ENCODE measurements at places on chromosomes 7 and 10.

DNA sequence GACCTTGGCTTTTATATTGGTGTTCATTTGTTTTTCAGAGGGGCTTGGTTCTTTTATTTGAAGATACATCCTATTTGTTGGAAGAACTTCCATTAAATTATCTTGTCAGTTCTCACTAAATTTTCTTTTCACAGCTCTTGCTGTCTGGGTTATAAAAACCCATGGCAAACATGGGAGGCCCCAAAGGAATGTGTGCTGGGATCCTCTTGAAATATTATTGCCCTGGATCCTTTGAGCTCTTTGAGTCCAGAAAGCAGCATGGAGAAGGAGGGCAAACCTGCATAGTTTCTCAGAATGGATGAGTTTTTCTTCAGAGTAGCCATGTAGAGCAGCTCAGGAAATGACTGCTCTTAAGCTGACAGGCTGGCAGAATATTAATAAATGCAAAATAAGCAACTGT, 187.4 kb downstream of the CTTNBP2 start:
- ATAC-seq = no peak

GRCh38 chr10:15316145-15316544, 54.9 kb downstream of the FAM171A1 start:
- no peak for ATAC-seq

- ATAC-seq = no peak
Observed at GRCh38 chr10:61159253-61159652, 215.3 kb upstream of the RHOBTB1 start.

DNA sequence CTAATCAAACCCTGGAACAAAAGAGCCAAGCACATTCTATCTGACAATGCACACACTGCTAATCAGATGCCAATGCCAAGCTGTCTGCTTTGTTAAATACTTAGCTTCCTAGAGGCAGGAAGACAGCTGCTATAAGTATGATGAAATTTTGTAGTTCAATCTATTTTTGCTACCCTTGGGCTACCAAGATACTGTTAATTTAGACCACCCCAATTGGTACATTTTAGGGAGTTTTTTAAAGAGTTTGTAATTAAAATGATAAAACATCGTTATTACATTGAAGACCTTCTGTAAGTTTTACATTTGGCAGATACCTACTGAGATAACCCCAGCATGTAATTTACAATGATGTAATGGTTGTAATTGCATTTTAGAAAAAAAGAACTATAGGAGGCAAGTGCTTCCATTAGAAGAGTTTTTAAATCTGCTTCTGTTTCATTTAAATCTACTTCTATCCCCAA, 268.5 kb downstream of the ADK start:
- no peak for ATAC-seq

DNA sequence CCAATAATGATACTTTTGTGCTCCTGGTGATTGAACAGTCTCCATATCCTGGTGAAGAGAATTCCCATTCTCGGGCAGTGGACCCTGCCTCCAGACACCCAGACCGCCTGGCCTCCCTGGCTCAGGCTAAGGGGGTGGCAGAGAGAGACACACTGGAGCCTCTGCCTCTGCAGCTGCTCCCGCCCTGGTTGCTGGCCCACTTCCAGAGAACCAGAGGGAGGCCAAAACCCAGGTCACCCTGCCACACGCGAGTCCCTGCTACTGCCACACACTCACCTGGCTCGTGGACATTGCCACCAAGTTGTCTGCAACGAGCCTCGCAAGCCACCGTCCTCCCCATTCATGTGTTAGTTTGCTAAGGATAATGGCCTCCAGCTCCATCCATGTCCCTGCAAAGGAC, 221.8 kb downstream of the HPSE2 start:
- no peak for ATAC-seq

- ATAC-seq = no peak
Observed at GRCh38 chr7:114264023-114264422, 150.6 kb upstream of the FOXP2 start.

- no peak for ATAC-seq
Observed at GRCh38 chr7:114806590-114807162, 115.2 kb upstream of the MDFIC start.

DNA sequence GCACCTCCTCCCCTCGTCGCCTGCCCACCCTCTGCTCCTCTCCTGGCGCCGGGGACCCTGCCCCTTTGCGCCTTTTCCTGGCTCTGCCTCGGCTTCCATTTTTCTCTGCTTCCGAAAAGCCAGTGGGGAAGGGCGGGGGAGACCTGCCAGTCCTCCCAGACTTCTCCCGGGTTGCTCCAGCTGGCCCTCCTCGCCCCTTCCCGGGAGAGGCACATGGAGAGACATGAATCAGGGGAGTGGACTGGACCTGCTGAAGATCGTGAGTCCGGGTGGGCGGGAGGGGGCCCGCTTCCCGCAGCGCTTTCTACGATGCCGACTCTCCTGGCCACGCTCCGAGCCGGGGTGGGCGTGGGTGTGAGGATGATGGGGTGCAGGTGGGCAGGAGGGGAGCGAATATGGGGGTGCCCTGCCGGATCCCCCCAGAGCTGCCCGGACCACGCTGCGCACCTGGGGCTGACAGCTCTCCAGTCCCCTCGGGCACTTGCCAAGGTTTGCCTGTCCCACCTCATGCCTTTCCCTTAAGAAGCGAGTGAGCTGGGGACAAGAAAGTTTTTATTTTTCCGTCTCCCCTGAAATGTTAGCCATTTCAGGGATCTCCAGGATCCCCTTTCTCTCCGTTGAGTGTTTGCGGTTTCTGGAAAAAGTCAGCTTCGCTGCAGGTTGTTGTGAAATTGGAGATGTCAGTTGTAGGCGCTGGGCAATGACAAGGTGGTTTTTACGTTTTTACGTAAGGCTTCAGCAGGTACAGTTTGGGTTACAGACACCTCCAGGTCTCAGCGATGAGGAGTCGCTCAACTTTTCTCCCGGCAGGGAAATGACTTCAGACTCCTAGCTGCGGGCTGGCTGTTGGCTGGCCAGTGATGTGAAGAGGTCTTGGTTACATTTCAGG, 977 bp downstream of the CACNB2 start:
- no peak for ATAC-seq

- peak; percentile 84 for ATAC-seq
Observed at GRCh38 chr10:114304571-114305421, 65.7 kb downstream of the VWA2 start.

GRCh38 chr10:100878291-100878910, 34.4 kb upstream of the SLF2 start:
- peak; percentile 62 for ATAC-seq

- no peak for ATAC-seq
Observed at GRCh38 chr10:80755893-80756292, 218.2 kb downstream of the SH2D4B start.

GRCh38 chr10:124653811-124654651, 90.1 kb downstream of the FAM53B start:
- no peak for ATAC-seq

- ATAC-seq = no peak
Observed at GRCh38 chr7:28609608-28610007, 197.3 kb downstream of the CREB5 start.

DNA sequence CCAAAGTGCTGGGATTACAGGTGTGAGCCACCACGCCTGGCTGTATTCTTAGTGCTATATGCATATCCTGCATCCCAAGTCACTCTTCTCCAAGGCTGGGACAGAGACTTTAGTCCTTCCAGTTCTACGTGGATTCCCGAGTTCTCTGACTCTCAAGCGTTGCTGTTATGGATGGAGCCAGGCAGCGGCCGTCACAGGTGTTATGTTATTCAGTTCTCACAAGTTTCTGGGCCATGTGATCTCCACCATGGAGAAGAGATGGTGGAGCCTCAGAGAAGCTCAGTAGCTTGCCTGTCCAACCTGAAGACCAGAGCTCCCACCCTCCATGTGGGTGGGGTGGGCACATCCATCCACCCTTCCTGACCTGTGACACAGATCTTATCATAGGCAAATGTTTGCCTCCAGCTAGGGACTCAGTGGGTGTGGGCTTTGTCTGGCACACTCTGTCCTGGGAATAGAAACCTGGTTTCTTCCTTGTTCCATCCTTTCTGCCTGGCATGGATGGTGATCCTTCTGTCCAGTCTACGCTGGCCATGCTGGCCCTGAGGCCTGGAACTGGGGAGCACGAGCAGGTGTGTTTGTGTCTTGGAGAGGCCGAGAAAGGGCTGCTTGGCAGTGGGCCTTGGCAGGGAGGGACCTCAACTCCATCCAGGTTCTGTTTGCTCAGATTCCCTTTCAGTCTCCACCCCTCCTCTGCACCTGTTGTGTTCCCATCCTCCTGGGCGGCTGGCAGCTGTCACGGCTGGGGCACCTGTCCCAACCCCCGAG, 55.3 kb downstream of the NEURL1 start:
- ATAC-seq = no peak

DNA sequence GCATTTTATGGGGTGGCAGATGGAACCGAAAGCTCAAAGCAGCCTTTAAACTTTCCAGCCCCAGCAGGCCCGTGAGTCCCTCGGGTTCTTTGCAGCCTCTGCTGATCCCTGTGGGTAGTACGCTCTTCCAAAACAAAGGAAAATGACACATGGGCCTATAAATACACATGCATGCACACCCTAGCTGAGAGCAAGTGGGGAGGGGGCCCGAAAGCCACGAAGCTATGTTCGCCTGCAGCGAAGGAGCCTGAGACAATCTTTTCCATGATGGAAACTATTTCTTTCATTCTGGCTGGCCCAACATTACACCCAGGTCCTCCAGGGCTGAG, 32.2 kb downstream of the CALML5 start:
- no peak for ATAC-seq

GRCh38 chr10:132144086-132144485, 42.7 kb upstream of the DPYSL4 start:
- ATAC-seq = no peak

DNA sequence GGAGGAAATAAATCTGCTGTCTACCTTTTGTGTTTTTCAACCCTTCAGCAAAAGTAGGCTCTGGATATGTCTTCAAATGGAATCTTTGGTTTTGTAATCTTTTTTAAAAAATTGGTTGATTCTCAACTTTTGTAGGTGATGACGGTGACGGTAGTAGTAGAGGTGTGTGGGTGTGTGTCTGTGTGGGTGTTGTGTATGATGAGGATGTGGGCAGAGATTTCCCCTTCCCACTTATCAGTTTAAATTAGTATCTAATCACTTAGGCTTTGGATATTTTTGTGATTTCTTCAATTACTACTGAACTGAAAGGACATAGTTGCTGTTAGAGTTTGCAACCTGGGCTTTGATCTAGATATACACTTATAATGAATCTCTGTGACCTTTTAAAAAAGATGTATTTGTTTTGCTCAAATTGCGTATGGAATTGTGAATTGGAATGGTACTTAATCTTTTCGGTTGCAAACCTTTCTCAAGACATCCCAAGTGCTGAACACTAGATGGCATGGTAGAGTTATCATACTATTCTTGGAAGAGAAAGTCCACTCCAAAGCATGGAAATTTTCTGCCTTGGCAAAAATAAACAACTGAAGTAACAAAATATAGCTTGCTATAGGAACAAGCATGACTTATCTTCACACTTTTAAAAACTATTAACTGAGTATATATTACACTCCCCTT, 51.9 kb upstream of the A1CF start:
- ATAC-seq = no peak

DNA sequence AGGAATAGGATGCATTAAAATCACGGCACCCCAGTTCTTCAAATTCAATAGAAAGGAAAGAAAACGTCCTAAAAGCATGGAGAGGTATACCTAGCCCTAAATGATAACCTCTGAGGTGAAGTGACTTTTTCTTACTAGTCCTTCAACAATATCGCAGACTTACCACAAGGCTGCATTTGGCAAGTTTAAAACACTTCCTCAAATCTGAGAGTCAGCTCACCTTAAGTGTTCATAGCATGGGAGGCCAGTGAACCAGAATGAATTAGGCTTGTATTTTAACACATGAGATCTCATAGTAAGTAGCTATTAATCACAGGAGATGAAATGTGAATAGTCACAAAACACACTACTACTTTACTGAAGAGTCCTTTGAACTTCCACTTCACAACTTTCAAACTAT, 124.2 kb downstream of the RNF32 start:
- no peak for ATAC-seq

DNA sequence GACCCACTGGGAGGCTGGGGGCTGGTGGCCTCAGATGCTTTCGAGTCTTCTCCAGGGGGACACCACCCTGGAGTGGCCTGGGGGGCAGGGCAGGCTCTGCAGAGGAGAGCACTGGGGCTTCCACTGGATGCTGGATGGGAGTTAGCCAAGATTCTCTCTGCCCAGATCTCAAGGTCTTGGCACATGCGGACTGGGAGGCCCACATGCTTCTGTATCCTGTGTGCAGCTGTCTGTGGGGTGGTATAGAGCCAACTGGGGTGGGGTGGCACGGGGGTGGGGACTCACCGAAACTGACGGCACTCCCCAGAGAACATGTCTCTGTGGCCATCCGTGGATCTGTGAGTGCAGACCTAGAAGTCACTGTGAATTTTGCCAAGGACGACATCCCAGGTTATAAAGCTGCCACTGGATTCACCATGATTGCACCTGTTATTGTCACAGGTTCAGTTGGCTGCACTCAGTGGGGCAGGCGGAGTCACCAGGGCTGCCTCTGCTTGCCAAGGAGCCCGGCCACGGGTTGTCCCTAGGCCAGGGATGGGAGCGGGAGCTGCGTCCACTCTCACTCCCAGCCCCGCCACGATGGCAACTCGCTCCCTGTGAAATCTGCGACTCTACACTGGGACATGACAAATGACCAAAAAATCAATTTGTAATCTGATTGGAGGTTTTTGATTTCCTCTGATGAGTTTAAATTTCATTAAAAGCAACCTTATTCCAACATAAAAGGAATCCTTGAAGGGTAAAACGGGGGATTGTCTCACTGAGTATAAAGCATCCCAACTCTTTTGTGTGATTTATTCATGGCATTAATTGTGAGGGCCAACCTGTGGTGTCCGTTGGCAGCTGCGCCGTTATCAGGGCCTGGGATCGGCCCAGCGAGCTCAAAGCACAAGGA, 131.3 kb downstream of the EBF3 start:
- ATAC-seq = no peak

DNA sequence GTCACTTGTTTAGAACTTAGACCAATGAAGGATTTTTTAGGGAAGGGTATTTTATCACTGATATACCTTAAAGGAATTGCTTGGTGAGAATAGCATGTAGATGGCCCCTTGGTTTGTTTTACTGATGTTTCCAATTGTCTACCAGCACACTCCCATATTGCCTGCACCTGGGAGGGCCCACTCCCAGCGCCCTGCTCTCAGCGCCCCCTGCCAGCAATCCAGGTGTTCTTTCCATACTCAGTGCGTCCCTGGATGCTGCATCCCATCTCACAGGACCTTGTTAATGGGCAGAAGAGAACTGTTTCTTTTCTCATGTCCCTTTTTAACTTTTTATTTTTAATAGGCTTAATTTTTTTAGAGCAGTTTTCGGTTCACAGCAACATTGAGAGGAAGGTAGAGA, 24.1 kb upstream of the SFRP5 start:
- no peak for ATAC-seq

DNA sequence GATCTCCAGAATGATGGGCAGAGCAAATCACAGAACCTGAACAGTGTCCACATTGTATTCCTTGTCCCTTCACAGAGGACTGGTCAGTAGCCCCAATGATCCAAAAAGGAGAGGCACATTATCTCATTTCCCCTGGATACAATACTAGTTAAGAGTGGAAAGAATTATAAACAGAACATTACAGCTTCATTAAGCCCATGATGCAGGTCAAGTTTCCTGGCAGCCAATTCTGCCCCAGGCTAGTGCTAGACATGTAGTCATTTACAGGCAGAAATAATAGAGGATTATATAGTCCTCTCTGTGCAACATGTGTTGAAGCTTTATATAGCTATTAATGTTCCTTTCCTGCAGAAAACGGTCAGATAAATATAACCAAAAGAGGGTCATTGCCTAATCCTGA, 124.3 kb upstream of the WNT16 start:
- no peak for ATAC-seq

GRCh38 chr7:158705234-158705850, 738 bp upstream of the NCAPG2 start:
- no peak for ATAC-seq

GRCh38 chr10:118310822-118311221, 31.3 kb downstream of the FAM204A start:
- ATAC-seq = no peak

Data from stimulated activated memory B cell treated with anti-CD40 and anti-IgM and Interleukin-4, amounts not matched to agents 10 μg/mL and 1 μg/mL and 100 μg/mL, for 72 hours (primary cell).